HT-29 (cell line): ENCODE measurements at places on chromosomes 11 and 22.

GRCh38 chr22:43151251-43152002 is at the start of gene TSPO:
TSS of gene TSPO (plus strand) at chr22:43151559. CDS start at chr22:43159239, 7,680 bp downstream.
- DNase-seq: peak; percentile 48

GRCh38 chr22:44133901-44134571 is 46.7 kb upstream of the PARVG start:
- DNase-seq: no peak

DNA sequence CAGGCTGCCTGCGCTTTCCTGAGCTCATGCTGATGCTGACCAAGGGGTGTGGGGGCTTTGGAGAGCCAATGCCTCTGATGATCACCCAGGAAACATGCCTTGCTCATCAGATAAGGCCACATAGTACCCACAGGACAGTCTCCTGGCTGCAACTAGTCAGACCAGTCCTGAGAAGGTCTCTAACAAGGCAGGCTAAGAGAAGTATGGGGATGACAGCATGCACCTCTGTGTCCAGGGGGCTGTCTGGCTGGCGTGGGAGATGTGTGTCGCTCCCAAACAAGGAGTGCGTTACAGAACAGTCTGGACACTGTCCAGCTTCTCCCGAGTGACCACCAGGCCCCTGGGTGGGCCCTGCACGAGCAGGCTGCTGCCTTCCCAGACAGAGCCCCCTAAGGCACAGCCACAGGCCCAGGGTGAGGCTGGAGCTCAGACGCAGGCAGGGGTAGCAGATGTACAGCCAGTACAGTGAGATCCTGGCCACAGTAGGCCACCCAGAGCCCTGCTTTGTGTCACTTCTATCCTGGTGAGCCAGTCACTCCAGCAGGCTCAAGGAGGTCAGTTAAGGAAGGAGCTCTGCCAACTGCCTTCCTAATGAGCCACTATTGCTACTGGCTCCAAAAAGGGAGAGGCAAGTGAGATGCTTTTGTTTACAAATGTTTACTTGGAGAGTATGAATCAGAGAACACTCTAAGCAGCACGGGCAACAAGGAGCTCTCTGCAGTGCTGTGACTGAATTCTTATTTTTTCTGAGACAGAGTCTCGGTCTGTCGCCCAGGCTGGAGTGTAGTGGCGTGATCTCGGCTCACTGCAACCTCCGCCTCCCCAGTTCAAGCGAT is 66.0 kb upstream of the CLTCL1 start:
- DNase-seq: no peak

DNA sequence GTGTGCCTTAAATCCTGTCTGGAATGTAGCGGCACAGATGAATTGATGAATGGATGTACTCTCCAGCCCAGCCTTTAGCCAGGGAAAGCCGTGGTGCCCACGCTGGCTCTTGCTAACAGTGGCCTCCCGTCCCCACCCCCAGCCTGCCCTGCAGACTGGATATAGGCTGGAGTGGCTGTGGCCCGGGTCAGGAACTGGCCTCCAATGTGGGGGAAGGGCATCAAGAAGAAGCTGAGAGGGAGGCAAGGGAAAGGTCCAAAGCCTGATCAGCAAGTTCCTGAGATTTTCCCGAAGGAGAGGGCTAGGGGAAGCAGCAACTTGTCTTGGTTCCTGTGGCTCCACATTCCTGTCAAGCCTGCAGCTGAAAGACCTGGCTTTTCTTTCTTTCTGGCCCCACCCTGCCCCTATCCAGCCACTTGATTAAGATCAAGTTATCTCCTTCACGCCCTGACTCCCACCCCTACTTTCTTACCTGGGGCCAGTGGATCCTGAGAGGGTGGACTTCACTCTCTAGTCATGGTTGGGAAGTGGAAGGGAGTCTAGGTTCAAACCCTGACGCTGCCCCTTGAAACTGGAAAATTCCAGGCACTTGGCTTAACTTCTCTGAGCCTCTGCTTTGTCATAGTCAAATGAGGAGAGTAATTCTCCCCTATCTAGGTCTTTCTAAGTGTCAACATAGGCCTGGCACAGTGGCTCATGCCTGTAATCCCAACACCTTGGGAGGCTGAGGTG is 11.0 kb upstream of the MICALL1 start:
- DNase-seq: peak; percentile 42

DNA sequence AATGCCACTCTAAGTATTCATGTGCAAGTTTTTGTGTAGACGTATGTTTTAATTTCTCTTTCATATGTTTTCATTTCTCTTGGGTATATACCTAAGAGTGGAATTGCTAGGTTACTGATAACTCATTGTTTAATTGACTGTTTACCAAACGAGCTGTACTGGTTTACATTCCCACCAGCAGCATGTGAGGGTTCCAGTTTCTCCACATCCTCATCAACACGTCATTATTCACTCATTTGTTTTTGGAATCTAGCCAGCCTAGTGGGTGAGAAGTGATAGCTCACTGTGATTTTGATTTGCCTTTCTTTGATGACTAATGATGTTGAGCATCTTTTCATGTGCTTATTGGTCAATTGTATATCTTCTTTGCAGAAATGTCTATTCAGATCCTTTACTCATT is 4.0 kb downstream of the ANKRD13D start:
- DNase-seq: peak; percentile 77
